Posterior vena cava (tissue), 2 donors: ENCODE measurements at places on chromosomes 4 and X. TPM values are rescaled to one million over a fixed set of nuclear protein-coding genes. Genes with fewer than 3 reads are reported as not detected.

The NAP1L2 gene
- 5.0 TPM for total RNA-seq

DNA sequence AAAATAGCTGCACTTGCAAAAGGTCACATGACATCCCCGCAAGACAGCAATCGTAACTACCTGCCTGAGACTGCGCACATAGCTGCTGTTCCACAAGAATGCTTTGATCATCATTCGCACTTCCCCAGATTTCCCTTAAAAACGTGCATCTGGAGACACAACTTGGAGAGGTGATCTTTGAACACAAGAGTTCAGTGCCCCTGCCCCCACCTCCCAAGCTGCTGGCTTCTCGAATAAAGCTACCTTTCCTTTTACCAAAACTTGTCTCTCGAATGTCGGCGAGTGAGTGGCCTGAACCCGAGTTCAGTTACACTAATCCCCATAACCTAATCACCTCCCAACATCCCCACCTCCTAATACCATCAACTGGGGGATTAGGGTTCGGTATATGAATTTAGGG lies 14.4 kb upstream of the MRFAP1 start:
- peak; percentile 54 for DNase-seq

- no peak for DNase-seq
Observed at GRCh38 chr4:124710015-124710741, 2.4 kb downstream of the ANKRD50 start.

The DMD gene
- 132 TPM for total RNA-seq

GRCh38 chr4:121484633-121485032 lies 103.8 kb upstream of the QRFPR start:
- no peak for DNase-seq

DNA sequence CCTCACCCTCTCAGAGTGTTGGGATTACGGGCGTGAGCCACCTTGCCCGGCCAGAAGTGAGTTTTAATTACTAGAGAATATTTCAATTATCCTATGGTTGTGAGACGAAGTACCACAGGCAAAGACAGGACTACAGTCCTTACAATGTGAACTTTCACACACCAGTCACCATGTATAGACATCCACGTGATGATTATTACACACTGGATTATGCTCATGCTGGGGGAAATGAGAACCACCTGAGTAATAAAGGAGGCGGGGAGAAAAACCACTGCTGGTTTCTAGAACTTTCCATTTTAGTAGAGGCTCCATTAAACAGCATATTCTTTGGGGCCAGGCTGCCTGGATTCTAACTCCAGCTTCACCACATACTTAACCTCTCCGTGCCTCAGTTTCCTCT lies 42.5 kb upstream of the TLR2 start:
- DNase-seq, result no peak

DNA sequence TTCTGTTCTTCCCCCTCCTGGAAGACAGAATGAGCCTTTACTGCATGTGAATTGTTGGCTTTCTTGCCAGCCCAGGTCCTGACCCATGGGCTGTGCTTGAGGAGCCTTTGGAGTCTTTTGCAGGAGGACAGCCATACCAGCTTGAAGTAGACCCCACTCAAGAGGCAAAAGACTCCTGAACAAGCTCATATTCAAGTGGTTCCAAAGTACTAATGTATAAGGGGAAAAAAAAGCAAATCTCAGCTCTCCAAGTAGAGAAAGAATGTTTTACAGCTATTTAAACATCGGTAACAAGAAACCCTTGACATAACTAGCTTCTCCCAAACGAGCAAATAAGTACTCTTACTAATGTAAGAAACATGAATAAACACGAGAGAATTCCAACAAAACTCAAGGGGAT lies 174.9 kb upstream of the MXRA5 start:
- no peak for DNase-seq
